ENCODE measurements at places on chromosomes 16 and 17.

- no peak for DNase-seq
These were observed 91.8 kb downstream of the FOXL1 start for GRCh38 chr16:86669937-86670749.

- no peak for DNase-seq
These were observed 28.1 kb upstream of the ITGA2B start for GRCh38 chr17:44417553-44417952.

- DNase-seq = no peak
These were observed 7.3 kb upstream of the DPEP3 start for GRCh38 chr16:67987460-67988160.

GRCh38 chr17:66698270-66698669 is 136.6 kb upstream of the CACNG5 start:
- no peak for DNase-seq

GRCh38 chr17:13584701-13585080 is 17.0 kb downstream of the HS3ST3A1 start:
- DNase-seq = no peak

DNA sequence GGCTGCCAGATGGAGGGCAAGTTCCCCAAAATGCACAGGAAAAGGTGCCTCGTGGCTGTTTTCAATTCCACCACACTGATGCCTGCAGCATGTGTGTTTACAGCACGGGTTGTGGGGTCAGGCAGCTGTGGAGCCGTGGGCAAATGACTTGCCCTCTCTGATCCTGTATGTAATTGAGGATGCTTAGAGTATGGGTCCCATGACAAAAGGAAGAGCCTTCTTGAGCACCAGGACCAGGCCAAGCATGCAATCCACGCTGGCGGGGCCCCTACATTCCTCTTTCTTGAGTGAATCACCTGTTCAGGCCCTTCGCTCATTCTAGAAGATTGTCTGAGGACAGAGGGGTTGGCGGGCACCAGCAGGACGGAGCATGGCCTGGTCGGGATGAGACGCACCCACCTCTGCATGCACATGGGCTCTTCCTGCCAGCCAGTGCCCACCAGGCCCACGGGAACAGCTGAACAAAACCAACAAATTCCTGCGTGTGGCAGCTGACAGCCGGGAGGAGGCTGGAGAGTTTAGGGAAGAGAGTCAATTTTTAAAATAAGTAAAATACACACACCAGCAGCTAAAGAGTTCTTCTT is 1.4 kb upstream of the CTRB2 start:
- no peak for DNase-seq

DNA sequence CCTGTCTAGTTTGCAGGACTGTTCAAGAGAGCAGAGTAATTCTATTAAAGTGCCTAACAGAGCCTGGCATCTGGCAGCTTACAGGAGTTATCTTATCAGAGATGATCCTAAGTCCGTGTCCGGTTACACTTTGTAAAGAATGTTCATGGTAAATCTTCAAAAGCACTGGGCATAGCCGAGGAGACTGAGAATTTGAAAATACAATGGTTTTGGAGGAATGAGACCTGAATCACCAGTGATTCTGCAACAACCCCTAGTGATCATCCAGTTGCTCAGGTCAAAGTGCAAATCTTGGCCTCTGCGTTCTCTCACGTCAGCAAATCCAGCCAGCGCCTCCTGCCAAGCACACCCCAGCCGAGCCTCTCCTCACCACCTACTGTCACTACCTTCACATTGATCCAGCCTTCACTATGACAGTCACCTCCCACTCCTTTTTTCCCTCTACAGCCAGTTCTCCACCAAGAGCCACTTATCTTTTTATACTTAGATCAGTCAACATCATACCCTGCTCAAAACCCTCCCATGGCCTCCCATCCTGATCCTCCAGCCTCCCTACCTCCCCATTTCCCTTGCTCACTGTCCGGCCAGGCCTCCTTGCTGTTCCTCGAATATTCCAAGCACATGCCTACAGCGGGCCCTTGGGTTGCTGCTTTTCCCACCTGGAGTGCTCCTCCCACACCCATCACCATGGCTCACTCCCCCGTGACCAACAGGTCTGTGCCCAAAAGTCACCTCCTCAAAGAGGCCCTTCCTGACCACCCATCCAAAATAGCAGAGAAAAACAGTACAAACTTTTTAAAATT is 57.4 kb upstream of the ERN1 start:
- no peak for DNase-seq

- no peak for DNase-seq
These were observed 57.9 kb upstream of the ZNF750 start for GRCh38 chr17:82897514-82898249.

- no peak for DNase-seq
These were observed 14.5 kb downstream of the BAIAP2 start for GRCh38 chr17:81049372-81049911.

GRCh38 chr17:41521574-41522261 is 3.0 kb upstream of the KRT15 start:
- no peak for DNase-seq

- peak; percentile 71 for DNase-seq
These were observed 9.7 kb downstream of the KDM6B start for GRCh38 chr17:7843536-7844291.

DNA sequence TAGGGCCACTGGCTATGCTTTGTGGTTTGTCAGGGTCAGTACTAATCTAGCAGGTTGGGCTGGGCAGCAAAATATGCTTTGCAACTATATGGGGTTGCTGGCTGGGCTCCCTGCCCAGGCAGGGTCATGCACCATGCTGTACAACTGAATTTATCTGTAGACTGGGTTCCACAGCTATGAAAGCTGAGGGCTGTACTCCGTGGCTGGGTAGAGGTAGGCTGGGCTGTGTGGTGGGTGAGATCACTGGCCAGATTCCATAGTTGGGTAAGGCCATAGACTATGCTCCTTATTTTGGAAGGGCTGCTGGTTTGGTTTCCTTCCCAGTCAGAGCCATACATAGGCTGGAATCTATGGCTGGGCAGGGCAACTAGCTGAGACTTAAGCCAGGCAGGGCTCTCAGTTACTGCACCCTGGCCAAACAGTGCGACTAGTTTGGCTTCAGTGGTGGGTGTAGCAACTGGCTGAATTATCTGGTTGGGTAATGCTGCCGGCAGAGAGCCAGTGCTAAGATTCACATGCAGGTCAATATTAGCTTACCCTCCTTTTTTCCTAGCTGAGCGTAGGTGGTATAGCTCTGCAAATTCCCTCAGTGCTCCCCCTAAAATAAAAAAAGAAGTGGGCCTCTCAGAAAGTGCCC is 769.1 kb upstream of the CDH8 start:
- DNase-seq = no peak

DNA sequence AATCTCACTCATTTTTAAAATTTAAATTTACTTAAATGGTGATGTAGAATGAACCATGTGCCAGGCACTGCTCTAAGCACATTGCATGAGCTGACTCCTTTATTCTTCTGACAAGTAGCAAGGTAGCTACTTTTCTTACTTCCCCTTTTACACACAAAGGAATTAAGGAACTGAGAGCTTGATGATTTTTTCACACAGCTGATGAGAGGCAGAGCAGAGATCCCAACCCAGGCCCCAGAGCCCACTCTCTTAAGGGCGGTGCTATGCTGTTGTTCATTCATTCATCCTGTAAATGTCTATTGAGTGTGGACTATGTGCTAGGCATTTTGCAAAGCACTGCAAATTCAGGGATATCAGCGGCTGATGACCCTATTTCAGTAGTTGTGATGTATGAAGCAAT is 17.9 kb downstream of the SEC14L5 start:
- no peak for DNase-seq

DNA sequence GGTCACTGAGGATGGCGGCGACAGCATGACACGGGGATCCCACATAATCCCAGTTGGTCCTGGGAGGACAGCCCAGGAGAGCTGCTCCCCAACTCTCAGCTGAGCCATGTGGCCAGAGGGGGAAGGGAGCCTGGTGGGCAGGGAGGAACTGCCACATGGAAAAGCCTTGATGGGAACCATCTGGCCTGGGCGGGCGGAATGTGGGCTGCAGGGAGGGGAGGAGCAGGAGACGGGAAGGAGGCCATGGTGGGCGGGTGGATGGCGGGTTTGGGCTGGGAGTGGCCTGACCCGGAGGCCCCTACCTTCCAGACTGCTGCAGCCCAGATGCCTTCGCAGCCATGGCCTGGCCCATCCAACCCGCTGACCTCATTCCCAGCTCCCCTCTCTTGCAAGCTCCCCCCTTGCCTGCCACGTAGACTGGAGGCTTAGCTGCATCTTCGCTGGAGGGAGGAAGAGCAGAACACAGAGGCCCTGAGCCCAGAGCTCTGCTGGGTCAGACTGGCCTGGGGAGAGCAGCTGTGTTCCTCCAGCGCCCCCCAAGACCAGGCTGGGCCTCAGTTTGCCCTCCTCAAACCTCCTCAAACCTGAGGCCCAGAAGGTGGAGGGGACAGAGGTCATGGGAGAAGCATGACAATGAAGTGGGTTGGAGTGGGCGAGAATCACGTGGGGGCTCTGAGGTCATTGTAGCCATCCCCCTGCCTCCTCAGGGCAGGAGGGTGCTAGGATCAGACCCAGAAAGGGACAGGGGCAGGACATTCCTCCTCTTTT is 8.2 kb upstream of the COL1A1 start:
- no peak for DNase-seq

DNA sequence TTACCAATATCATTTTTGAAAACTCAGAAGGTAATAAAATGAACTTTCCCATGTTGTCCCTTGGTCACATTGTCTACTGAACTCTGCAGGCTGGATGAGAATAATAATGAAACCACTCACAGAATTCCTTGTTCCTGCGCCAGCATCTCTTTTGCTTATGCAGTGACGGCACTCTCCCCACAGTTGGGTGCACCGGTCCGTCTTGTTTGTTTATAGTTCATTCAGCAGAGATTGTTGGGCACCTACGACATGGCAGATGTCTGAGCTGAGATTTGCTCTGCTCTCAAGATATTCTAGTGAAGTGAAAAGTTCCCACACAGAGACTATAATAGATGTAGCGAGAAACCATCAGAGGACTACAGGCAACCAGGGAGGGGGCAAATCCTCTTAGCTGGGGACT is 375.7 kb upstream of the CDH11 start:
- no peak for DNase-seq

- DNase-seq = no peak
These were observed 528.4 kb upstream of the TOM1L1 start for GRCh38 chr17:54372069-54372749.

DNA sequence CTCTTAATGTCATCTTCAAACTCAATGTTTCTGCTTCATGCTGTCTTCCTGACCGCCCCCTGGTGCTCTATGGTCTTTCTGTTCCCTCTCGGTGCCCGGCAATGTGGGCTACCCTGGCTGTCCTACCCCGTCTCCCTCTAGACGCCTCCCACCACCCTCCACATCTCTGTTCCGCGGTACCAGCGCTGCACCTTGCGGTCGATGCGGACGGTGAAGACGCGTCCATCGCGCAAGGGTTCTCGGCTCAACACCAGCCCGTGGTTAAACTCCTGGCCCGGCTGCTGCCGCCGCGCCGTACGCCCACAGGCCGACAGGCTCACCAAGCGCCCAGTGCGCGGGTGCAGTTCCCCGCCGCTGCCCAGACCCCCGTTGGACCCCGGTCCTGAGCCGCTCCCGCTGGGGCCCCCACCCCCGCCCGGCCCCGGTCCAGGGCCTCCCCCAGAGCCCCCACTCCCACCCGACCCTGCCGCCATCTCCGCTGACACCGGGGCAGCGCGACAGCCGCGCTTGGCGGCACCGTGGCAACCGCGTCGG is at the start of gene NEURL4:
TSS of gene NEURL4 (minus strand) at position 496 of the 534 bp plus-strand sequence. CDS start at position 473, 23 bp downstream.
- DNase-seq = no peak

- DNase-seq = no peak
These were observed 17.8 kb upstream of the NTN1 start for GRCh38 chr17:9003355-9004131.

DNA sequence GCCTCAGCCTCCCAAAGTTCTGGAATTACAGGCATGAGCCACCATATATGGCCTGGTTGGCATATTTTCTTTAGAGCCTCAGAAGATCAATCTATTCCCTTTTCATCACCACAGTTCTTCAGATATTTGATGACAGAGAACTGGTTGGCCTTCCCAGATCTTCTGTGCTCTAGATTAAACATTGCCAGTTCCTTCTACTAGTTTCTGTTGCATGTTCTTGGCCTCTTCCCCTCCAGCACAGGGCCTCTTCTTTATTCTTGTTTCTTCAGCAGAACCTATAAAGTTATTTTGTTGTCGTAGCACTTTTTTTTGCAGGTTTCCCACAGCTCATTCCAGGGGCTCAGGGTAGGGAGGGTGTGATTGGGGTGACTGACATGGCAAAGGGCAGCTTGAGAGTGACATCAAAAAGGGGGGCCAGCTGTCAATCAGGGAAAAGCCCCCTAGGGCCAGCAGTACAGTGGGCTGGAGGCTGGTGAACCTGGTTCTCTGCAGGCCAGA is 9.3 kb downstream of the CHD9 start:
- no peak for DNase-seq

Data from stimulated activated CD4-positive, alpha-beta T cell treated with anti-CD3 and anti-CD28 coated beads, Interleukin-12 subunit alpha, Interleukin-12 subunit beta, amount 100 ng/mL, for 24 hours (primary cell).